ENCODE measurements at places on chromosomes 6 and 20.

GRCh38 chr20:16107172-16107870, 465.9 kb downstream of the KIF16B start:
- DNase-seq = no peak

GRCh38 chr20:10490706-10491105, 55.6 kb downstream of the SLX4IP start:
- DNase-seq = no peak

GRCh38 chr20:17683218-17684076, 1.4 kb upstream of the RRBP1 start:
- no peak for DNase-seq

DNA sequence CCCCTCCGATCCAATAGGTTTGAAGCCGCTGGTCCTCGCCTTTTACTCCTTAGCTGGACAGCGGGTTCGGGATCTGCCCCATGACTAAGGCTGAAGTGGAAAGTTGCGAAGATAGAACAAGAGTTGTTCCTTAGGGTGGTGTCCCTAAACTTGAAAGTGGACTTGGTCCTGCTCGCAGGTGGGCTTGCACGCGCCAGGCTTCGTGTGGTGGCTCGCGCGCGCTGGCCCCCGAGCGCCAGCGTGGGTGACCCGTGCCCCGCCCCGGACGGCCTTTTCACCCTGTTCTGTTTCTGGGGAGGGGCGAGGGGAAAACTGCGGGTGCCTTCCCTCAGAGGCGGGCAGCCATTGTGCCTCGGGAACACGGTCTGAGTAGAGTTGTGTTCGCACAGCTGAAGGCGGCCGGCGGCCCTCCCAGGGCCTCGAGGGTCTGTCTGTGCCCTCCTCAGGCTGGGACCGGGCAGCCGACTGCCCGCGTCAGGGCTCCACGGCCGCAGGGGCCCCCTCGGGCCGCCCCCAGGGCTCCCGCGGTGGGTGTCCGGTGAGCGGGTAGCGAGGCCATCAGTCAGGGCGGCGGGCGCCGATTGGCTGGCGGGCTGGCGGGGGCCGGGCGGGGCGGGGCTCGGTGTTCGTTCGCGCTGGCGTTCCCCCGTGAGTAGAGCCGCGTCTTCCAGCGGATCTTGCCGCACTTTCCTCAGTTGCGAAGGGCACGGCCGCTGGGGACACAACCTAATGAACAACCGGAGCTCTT, 33.0 kb downstream of the RREB1 start:
- DNase-seq = peak; percentile 81
